GM13976 (cell line): ENCODE measurements at places on chromosomes 3 and 15.

GRCh38 chr3:126306888-126307482 lies 50.2 kb downstream of the KLF15 start:
- DNase-seq: no peak

GRCh38 chr15:57992761-57993355 lies 72.7 kb downstream of the ALDH1A2 start:
- no peak for DNase-seq

DNA sequence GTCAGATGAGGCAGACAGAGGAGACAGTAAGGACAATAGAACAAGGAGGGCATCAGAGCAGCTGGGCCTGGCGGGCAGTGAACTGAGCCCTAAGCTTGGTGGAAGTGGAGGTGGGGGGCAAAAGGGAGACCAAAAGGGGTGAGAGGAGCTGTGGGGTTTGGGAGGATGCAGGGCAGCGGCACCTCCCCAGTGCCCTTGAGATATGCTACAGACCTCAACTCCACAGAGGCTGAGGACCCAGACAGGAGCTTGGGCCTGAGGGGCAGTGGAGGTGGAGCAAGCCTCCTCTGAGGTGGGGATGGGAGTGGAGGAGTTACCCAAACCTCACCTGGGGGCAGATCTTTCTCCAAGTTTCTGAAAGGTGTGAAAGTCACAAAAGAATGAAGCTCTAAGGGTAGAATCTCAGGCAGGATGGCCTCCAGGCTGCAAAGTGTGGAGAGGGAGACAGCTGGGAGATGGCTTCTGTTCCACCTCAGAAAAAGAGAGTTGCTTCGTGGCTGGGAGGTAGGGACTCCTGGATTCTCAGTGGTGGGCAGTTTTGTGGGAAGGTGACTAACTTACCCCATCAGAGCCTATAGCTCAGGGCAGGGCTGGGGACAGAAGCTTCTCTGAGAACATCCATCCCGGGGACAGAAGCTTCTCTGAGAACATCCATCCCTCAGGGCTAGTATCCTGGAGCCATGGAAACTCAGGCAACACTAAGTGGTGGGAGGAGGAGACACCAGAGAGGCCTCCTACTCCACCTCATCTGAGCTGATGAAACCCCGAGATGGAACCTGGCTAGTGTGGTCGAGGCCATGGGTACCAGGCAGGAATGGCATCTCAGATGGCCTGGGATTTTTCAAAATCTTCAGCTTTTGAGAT lies 2.3 kb upstream of the CLK3 start:
- no peak for DNase-seq

GRCh38 chr3:168914662-168915061 lies 748.9 kb downstream of the MECOM start:
- no peak for DNase-seq

DNA sequence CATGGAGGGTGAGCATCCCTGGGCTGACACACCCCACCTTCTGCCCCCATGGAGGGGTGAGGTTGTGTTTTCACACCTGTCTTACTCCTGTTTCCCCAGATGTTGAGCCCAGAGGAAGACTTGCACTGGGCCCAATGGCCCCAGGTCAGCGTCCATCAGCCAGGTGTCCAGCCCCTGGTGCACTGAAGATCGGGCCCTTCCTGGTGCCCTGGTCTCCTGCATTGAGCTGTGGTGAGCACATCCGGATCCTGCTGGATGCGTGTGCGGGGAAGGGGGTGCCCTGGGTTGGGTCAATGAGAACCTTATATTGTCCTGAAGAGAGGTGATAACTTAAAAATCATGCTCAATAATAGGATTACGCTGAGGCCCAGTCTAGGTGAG lies 227.3 kb downstream of the SNRPN start:
- no peak for DNase-seq

DNA sequence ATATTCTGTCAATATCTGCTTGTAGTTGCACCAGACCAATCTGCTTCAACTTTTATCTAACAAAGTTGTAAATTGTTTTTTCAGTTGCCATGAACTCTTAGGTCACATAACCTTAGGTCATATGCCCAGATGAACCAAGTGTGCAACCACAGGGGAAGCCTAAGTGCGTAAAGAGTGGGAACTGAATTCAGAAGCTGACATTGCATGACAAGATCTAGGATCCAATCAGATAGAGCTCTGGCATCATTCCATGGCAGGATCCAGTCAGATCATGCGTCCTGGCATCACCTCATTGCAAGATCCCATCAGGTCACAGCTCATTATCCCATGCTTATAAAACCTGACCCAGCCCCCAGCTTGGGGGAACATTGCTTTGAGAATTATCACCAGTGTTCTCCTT lies 18.9 kb upstream of the IFT57 start:
- no peak for DNase-seq

- no peak for DNase-seq
These were observed 283.9 kb downstream of the RORA start for GRCh38 chr15:60945196-60945595.

- no peak for DNase-seq
These were observed 37.6 kb upstream of the ZNF710 start for GRCh38 chr15:89963301-89964231.

GRCh38 chr15:91922646-91923547 lies 69.4 kb downstream of the SLCO3A1 start:
- no peak for DNase-seq

GRCh38 chr3:3503411-3503810 lies 295.8 kb upstream of the LRRN1 start:
- DNase-seq: no peak

DNA sequence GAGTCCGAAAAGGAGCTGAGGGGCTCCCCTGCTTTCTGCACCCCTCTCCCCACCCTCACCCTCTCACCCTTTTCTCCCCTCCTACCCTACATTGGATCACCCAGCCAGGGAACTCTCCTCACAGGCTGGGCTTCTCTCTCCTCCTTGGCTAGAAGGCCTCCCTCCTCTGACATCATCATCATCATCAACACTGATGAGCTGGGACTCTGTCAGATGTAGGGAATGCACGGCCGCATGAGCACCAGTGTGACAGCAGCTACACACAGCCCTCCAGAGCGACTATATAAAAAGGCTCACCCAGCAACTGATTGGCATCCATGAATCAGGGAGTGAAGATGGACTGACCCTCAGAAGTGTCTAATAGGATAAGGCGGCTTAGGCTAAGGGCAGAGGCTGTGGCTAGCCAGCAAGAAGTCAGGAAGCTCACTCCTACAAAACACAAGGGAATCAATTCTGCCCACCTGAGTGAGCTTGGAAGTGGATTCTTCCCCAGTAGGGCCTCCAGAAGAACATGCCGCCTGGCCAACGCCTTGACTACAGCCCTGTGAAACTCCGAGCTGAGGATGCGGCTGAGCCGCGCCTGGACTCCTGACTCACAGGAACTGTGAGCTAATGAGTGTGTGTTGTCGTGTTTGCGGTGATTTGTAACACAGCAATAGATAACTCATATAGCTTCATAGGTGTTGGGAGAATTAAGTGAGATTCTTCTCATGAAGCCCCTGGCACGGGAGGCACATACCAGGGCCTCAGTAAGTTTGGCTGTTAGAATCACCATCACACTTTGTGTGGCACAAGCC lies 147.6 kb downstream of the FAM43A start:
- no peak for DNase-seq

GRCh38 chr15:67397139-67397538 lies 123.8 kb upstream of the C15orf61 start:
- no peak for DNase-seq

DNA sequence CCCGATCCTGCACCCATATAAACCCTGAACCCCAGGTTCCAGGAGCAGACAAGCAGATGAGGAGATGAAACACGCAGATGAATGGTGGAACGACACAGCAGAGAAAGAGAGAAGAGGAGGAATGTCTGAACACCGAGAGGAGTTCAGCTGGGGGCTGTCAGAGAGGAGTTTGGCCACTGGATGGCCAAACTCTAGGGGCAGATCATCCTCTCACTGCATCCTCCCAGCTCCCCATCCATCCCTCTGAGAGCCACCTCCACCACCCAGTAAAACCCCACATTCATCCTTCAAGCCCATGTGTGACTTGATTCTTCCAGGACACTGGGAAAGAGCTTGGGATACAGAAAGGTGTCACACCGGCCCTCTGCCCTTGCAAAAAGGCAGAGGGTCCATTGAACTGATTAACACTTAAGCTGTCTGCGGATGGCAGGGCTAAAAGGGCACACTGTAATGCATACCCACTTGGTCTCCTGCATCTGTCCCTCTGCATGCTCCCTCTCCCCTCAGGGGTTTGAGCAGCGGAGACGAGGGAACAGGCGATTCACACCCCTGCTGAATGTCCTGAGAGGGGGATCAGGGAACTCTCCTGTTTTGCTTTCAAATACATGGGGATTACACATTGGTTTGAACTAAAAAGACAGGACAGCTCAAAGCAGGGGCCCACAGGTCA lies 53.8 kb downstream of the TMED3 start:
- no peak for DNase-seq

DNA sequence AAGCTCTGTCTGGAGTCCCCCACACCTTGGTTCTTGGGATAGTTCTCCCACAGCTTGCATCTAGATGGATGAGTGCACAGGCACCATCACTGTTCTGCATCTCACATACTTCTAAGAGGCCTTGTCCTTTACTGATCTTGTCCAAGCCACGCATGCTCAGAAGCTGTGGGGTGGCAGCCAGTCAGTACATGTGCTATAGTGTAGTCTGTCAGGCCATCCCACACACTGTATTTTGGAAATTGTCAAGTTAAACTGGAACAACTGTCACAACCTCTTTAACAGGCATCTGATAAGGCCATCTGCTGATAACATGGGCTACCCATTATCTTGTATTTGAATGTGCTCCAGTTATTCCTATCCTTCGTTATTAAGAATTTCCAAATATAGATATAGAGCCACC lies 296.5 kb upstream of the AZI2 start:
- DNase-seq: no peak
